ENCODE measurements at places on chromosomes 1 and 21. TPM values are rescaled to one million over a fixed set of nuclear protein-coding genes. Genes with fewer than 3 reads are reported as not detected.

GRCh38 chr1:81672766-81673165, 128.0 kb upstream of the ADGRL2 start:
- no peak for DNase-seq

DNA sequence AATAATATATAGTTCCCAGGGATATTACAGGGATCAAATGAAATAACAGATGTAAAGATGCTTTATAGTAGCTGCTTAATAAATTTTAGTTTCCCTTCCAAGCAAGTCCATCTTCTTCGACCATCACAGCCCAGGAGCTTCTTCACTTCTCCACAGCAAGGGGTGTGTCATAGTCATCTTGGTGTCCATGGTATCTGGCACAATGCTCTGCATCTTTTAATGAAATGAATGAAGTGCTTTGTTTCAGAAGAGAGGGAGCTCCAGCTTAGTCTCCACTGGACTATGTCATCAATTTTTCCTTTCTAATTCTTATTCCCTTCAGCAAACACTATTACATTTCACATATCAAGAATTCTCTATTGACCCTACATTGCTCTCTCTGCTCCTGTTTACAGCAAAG, 4.9 kb upstream of the MACF1 start:
- DNase-seq: no peak

- DNase-seq: no peak
Measured at GRCh38 chr1:30735124-30735523, 11.7 kb upstream of the MATN1 start.

- DNase-seq: no peak
Measured at GRCh38 chr21:31837618-31838390, 35.0 kb upstream of the HUNK start.

DNA sequence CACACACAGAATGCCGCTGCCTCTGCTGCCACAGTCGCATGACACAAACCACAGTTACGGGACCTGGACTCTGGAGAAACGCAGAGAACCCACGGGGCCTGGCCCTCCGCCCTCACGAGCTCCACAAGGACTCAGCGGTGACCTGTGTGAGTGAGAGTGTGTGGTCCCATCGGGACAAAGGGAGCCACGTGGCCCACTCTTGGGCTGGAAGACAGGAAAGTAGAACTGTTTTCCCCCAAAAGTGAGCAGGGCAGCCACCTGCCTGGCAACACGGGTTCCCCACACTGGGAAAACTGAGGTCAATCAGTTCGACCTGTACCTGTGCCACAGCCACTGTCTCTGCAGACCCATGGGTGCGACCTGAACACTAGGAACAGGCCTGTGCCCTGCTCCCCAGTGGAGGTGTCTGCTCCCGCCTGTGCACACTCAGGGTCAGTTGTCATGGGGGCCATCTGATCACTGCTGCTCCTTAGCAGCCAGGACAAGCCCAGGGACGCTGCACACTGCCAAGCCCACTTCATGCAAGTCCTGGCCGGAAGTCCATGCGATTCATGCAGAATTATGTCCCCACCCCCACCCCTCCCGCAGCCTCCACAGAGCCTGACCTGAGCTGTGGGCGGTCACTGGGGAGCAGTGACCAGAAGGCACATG, 54.4 kb upstream of the ADARB1 start:
- no peak for DNase-seq

- DNase-seq: no peak
Measured at GRCh38 chr1:81666586-81666985, 134.1 kb upstream of the ADGRL2 start.

DNA sequence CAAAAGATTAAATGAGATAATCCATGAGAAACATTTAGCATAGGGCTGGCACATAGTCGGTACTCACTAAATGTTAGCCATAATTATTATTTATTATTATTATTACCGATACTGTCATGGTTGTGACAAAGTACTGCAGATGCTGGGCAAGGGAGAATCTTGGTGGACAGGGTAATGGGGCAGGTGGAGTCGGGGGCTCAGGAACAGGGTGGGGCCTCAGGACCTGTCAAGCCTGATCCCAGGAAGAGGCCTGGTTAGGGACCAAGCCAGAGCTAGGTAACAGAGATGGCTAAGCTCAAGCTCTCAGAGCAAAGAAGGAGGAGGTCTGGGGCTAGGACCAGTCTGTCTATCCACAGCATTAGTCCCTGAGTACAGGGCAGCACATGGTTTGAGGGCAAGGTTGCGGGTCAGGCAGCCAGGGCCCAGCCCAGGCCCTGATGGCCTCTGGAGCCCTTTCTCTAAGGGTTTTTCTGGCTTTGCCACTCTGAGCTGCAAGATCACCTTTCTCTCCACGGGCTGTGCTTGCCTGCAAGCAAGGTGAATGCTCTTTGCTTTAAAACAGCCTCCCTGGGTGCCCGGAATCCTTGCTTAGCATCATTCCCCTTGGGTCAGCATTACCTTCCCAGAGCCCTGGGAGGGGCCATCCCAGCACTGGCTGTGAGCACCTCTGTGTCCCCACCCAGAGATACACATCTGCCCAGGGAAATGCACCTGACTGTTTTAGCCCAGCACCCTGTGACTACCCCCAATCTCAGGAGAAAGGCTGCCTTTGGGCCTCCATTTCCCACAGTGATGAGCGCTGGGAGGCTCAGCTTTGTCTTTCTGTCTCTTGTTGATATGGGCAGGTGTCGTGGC, 572.0 kb downstream of the PTPRU start:
- no peak for DNase-seq

DNA sequence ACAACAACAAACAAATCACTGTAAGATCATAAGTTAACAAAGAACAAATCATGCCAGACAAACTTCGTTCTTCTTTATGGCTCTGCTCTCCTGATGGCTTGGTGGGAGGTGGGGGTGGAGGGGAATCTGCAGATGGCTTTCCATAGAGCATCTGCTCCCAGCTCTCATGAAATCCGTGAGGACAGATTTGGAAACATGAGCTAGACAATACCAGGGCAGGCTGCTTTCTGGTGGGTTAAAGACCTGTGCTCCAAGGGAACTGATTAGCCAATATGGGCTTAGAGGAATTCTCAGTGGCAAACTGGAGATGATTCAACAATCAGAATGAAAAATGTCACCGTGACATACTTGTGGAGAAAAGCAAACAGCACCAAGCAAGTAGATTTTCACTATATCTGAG, 69.4 kb upstream of the TLR5 start:
- DNase-seq: no peak

The S100A2 gene
- total RNA-seq: not detected

The TMOD4 gene
- total RNA-seq: 0.98 TPM

The FCAMR gene
- not detected for total RNA-seq

The GPX7 gene
- 11.1 TPM for total RNA-seq

The HCRTR1 gene
- not detected for total RNA-seq

The THEM5 gene
- not detected for total RNA-seq

The S1PR1 gene
- total RNA-seq: 416 TPM
